Effector memory CD8-positive, alpha-beta T cell (primary cell): ENCODE measurements at places on chromosomes 2 and 18.

DNA sequence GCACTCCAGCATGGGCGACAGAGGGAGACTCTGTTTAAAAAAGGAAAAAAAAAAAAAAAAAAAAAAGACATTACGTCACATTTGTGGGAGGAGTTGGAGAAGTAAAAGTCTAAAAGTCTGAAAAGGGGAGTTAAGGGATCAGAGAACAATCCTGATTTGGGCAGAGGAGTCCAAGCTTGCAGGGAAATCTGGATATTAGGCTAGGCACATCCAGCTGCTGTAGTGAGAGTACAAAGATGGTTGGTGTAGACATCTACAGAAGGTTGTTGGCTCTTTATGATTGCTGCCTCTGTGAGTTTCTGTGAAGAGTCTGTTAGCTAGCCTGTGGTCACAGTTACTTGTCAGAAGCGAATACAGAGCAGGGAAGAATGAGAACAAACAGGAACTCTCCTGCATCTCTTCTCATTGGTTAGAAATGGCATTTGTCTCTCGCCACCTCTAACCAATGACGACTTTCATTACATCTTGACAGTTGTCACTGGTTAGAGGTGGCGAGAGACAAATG is 3.3 kb upstream of the OSBPL6 start:
- no peak for DNase-seq

- DNase-seq, result no peak
Measured at GRCh38 chr2:6355886-6356761, 509.6 kb downstream of the CMPK2 start.

DNA sequence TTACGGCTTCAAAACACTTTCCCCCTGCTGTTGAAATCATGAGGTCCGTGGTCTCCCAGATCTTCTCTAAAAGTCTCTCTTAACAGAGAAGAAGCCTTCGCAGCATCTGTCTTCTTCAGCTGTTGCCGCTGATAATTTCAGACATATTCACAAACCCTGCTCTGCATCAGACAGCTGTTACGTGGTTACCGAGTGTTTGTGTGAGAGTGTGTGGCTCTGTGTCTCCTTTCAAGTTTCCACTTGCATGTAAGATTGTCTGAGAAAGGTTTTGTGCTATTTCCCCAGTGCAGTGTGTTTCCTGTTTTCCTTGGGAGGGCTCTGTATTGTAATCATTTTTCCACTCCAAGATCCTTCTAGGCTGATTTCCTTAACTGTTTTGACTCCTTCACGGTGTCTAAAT is 32.8 kb downstream of the MAIP1 start:
- no peak for DNase-seq

DNA sequence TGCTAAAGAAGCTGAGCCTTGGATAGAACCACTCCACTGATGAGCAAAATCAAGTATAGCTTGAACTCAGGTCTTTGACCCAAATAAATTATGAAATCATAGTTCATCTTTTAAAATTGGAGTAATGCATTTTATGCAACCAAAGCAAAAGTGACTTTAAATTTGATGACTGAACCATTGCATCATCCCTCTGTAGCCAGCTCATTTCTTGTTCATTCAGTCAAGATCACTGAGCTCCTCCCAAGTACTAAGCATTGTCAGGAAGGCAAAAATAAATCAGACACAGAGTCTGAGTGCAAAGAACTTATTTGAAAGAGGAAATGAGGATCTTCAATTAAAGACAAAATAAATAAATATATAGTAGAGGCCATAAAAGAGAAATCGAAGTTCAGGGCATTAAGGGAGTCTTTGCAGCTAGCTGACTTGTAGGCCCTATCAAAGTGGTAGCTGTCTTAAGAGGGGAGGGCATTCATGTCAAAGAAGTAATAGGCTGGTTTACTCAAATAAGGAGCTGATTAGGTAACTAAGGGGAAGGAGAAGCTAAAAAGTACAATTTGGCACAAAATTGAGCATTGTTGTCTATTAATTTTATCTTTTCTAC is 411.8 kb downstream of the MTX2 start:
- no peak for DNase-seq

DNA sequence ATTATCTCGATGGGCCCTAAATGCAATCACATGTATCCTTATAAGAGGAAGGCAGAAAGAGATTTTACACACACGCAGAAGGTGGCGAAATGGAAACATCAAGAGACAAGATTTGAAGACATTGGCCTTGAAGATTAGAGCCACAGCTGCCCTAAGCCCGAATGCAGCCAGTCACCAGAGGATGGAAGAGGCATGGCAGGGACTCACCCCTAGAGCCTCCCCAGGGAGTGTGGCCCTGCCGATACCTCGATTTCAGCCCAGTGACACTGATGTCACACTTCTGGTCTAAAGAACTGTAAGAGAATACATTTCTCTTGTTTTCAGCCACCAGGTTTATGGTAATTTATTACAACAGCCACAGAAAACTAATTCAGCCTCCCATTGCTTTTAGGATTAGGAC is 17.4 kb downstream of the TTC39C start:
- no peak for DNase-seq

DNA sequence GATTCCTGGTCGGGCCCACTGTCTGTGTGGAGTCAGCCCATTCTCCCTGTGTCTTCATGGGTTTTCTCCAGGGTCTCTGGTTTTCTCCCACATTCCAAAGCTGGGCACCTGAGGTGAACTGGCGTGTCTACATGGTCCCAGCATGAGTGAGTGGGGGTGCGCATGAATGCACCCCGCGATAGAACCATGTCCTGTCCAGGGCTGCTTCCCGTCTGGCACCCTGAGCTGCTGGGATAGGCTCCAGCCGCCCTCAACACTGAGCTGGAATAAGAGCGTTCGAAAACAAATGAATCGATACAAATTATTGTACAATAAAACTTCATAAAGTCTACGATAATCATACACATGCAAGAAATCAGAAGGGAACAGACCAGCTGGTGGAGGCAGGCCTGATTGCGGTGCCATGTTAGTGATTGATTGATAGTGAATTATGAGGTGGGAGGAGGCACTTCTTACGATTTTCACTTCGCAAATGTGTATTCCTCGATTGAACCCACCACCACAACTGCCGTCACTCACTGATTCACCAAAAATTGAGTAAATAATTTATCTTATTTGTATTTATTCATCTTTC is 186.6 kb downstream of the MGAT5 start:
- DNase-seq, result no peak

GRCh38 chr2:165825041-165825440 is 31.0 kb upstream of the GALNT3 start:
- no peak for DNase-seq

GRCh38 chr2:10536569-10537133 is 88.5 kb upstream of the ODC1 start:
- no peak for DNase-seq

- no peak for DNase-seq
Measured at GRCh38 chr2:98015671-98016070, 19.9 kb upstream of the TMEM131 start.

DNA sequence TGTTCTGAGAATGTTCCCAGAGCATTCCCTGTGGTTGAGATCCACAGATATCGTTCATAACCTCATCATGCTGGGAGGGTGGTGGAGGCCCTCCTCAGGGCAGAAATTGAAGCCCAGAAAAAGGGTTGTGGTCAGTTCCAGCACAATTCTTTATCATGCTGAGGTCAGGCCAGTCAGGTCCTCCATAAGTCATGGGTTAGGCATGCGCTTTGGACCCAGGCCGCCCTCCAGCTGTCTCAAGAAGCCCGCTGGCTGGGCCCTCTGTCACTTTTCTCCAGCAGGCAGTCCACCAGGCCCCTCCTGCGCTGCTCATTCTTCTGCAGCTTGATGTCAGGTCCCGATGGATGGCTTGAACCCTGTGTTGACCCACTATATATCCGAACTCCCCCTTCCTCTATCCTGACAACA is 151.1 kb upstream of the NT5C1B start:
- DNase-seq, result no peak

GRCh38 chr2:62291052-62291451 is 95.1 kb downstream of the B3GNT2 start:
- no peak for DNase-seq

DNA sequence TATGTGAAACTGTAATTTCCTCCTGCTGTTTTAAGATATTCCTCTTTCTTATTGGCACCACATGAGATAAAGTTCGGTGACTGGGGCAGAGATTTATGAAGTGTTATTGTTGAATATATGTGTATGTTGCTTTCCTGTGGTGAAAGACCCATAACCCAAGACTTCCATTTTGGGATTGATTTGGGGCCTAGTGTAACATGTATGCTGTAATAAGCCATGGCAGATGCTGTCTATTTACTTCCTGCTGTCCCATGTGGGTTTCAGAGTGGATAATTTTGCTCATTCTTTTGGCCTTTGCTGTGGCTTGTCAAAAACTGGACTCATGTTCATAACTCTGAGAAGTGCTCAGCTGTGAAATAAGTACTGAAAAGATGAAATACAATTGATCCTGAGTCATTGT is 10.8 kb upstream of the MYO1B start:
- no peak for DNase-seq

DNA sequence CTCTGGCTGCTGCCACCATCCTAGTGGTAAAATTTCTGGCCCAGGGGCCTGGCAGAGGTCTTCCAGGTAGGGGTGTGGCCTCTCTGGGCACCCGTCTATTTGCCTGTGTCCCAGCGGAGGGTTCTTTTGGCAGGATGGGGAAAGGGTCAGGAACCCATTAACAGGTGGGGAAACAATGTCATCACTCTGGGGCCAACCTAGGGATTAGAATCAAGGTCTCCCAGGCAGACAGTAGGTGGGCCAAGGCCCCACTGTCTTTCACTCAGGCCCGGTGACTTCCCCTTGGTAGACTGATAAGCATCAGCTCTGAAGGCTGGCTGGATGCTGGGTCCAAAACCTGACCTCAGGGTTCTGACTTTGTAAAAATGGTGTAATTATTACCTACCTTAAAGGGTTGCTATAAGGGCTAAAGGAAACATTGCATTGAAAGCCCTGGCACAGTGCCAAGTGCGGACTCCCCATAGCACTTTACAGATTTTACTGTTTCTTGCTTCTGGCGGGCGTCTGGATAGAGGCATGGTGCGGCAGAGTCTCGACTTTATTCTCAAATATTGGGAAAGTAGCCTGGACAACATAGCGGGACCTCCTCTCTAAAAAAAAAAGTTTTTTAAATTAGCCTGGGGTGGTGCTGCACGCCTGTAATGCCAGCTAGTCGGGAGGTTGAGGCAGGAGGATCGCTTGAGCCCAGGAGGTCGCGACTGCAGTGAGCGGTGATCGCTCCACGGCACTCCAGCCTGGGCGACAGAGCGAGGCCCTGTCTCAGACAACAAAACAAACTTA is 2.2 kb downstream of the LBX2 start:
- DNase-seq, result no peak

DNA sequence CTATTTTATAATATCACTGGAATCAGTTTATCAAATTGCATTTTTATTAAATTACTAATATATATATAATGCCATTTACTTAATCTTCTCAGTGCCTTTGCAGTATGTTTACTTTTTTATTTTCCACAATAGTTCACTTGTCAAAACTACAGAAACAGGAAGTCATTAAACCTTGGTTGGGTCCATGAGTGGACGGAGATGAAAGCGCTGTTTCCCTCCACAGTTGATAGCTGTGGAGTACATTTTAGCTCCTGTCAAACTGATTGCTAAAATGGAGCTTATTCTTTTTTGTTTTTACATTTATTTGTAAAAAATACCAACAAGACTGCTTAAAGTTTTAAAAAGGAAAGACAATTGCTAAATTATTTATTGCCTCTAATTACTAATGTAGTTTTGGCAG is 19.2 kb downstream of the MFF start:
- no peak for DNase-seq

DNA sequence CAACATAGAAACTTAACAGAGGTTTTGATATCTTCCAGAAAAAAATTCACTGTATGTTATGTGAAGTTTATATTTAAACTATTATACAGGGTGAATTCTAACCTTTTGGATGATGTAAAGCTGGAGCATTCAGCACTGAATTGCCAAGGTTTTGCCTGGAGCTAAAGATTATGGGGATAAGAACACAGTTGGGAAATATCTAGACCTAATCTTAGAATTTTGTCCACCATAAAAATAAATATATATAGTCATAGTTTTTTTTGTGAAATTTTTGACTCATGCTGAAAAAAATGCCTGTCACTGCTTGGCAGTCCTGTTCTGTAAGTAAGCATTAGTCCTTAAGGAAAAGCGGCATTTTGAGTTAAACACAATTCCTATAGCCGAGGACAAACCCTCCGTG is 339.3 kb upstream of the TMEFF2 start:
- no peak for DNase-seq

DNA sequence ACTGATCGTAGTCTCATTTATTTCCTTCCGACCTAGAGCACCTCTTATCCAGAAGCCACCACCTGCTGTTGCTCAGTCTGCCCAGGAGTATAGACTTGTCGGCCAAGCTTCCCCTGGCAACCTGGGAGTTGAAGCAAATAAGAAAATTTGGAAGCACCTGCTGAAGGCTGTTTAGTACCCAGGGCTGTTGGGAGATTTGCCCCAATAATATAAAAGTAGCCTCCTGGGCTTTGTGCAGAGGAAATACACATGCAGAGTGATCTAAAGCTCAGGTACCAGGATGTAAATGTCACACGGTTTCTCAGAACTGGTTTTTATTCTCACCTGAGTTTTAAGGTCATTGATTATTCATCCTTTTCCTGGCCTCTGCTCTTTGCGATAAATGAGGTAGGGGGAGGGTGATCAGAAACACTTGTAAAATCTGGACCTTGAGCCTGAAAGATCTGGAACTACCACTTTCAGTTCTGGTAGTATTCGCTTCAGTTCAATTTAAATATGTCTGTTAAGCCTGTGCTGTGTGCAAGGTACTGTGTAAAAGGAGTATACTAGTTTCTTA is 789 bp upstream of the COX7A2L start:
- DNase-seq, result no peak

GRCh38 chr2:216694826-216695217 is 527 bp downstream of the IGFBP5 start:
- no peak for DNase-seq

GRCh38 chr2:121386707-121387106 is 101.7 kb upstream of the TFCP2L1 start:
- no peak for DNase-seq

GRCh38 chr2:168708080-168708479 is 94.4 kb upstream of the NOSTRIN start:
- no peak for DNase-seq

- no peak for DNase-seq
Measured at GRCh38 chr2:120993661-120994060, 258.0 kb downstream of the GLI2 start.

DNA sequence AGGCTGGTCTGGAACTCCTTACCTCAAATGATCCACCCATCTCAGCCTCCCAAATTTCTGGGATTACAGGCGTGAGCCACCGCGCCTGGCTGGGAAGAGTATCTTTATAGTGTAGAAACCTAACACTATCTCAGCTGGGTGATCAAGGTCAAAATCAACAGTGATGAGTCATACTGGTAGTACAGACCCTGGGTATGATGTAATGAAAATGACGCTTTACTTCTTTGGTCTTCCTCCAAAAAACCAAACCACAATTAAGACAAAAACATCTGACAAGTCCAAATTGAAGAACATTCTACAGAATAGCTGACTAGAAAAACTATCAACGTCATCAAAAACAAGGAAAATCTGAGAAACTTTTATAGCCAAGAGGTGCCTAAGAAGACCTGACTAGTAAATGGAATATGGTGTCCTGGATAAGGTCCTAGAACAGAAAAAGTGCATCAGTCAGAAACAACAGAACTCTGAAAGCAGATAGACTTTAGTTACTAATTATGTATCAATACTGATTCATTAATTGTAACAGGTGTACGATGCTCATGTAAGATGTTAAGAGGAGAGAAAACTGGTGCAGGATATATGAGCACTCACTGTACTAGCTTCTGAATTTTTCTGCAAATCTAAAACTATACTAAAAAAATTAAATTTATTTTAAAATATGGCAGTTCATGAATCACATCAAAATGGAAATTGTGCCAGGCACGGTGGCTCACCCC is 25.4 kb downstream of the PDCL3 start:
- DNase-seq, result peak; percentile 26

GRCh38 chr2:197037863-197038398 is 111.4 kb upstream of the PGAP1 start:
- DNase-seq, result no peak
